ENCODE measurements at places on chromosomes 1 and 21.

GRCh38 chr1:20785907-20786252 lies 1.2 kb downstream of the HP1BP3 start:
- DNase-seq = no peak

- no peak for DNase-seq
Measured at GRCh38 chr1:188615321-188615720, 1786.6 kb downstream of the PLA2G4A start.

- DNase-seq = no peak
Measured at GRCh38 chr1:30318864-30319718, 404.3 kb downstream of the MATN1 start.

DNA sequence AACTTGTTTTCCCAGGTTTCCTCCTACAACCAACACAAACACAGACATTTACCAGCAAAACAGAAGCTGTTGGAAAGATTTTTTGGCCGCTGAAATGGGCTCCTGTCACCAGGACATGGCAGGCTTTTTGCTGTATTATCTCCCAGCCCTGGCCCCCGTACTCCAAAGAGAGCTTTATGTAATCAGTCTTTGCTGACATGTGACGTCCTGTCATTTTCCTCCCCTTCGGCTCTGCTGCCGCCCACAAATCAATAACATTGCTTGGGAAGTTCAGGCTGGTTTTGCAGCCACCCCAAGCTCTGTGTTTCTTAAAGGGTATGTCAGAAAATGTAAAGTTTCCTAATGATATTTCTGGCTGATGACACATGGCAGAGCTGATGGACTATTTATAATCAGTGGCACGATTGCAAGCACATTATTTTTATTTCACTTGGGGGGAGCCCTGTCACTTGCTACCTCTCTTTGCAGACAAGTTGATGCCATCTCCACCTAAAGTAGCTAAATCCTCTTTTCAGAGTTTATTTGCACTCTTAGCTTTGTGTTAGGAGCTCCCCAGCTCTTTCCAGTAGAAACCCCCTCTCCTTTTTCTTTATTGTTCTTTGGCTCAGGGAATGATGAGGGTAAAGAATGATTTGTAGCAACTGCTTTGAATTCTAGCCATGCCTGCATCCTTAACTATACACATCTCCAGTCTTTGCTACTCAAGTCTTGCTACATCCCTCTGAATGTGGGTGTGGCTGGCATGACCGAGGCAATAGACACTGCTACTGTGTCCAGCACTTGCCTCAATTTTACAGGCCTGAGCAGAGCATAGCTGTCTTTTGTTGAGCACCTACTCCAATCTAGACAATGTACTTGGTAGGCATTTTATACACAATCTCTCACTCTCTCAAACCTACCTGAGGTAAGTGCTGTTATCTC lies 67.3 kb downstream of the ELAVL4 start:
- no peak for DNase-seq

DNA sequence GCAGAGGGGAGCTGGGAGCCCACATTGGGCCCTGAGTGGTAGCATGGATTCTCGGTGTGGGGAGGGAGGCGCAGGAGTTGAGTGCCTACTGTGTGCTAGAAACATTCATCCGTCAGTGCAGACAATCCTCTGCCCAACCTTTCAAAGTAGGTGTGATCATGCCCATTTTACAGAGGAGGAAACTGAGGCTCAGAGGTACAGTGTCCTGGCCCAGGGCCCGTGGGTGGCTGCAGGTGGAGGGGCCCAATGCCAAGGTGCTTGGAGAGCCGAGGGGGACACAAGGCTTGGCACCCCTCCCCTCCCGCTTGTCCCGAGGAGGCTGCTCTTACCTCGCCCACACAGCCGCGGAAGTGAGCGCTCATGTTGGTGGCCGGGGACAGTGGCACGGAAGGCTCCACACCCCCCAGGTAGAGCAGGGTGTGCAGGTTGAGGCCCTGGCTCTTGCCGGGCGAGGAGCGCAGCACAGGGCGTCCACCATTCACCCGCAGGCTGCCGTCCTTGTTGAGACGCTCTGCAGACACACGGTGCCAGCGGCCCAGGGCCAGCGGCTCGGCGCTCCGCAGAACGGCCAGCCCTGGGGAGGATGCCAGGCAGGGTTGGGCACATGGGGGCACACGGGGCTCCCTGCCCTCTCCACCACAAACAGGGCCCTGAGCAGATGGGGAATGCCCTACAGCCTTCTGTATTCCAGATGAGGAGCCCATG lies 16.6 kb downstream of the LDLRAD2 start:
- DNase-seq = no peak

- no peak for DNase-seq
Measured at GRCh38 chr1:20729990-20730689, 2.4 kb downstream of the SH2D5 start.

DNA sequence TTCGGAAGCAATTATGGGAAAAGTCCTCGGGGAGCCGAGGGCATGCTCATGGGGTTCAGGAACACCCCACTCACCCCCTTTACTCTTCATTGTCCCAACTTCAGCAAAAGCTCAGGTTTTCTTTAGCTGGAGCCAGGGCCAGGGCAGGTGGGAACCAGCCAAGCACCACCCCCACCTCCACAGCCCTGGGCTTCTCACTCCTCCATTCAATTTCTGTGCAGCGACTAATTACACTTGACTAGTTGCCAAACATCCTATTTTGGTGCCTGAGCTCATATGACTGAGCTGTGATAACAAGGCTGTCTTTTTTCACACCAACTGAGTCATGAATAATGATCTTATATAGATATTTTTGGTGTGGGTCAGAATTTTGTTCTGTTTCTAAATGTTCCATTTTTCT lies 257.2 kb upstream of the AJAP1 start:
- no peak for DNase-seq

- DNase-seq = no peak
Measured at GRCh38 chr1:238546118-238546517, 655.4 kb upstream of the ZP4 start.
